Amniotic stem cell (primary cell): ENCODE measurements at places on chromosomes 5 and 9.

GRCh38 chr5:149320791-149321330 lies 24.4 kb upstream of the GRPEL2 start:
- peak; percentile 73 for DNase-seq

DNA sequence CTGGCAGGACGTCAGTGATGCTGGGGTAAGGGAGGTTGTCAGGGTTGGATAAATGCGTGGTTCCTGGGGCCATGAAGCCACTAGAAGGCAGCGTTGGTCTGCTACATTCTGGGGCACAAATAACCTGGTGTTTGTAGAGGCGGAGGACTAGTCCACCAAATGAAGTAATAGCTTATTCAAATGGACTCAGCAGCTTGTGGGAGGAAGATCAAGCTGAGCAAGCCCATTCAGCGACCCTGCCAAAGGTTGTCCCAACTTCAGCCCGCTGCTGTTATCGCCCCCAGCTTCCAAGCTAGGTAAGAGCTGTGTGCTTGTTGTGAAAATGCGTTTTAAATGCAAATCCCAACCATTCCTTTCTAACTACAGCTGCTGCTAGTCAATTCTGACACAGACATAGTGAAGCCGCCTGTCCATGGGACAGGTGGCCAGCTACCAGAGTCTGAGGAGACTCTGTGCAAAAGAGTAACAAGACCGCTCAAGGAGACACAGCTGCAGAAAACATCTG lies 7.6 kb upstream of the FAM240B start:
- peak; percentile 55 for DNase-seq

DNA sequence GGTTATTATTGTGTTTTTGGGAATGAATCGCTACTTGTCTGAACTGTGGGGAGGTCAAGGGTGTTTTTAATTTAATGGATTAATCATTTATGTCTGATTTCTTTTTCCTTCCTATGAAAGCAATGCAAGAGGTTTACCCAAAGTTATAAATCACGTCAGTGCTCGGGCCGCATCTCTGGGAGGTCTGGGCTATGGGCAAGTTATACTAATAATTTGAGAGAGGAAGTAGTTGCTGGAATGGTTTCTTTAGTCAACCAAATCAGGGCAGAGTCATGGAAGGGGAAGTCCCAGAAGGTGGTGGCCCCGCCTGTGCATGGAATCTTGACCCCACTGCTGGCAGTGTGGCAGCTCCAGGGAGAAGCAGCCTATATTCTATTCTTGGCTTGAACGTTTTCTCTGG lies 180.2 kb downstream of the HSPA4 start:
- no peak for DNase-seq

- DNase-seq: no peak
Measured at GRCh38 chr9:3698076-3698475, 172.3 kb upstream of the RFX3 start.
